ENCODE measurements at places on chromosomes 6 and 20.

- no peak for DNase-seq
Measured at GRCh38 chr6:32882879-32883250, 28.9 kb downstream of the PSMB9 start.

GRCh38 chr6:37696220-37696840 is 1.4 kb downstream of the MDGA1 start:
- DNase-seq: peak; percentile 67

GRCh38 chr6:132978685-132979084 is 164.3 kb downstream of the RPS12 start:
- DNase-seq: no peak

GRCh38 chr20:15395457-15395856 is 1058.0 kb upstream of the FLRT3 start:
- DNase-seq: no peak

DNA sequence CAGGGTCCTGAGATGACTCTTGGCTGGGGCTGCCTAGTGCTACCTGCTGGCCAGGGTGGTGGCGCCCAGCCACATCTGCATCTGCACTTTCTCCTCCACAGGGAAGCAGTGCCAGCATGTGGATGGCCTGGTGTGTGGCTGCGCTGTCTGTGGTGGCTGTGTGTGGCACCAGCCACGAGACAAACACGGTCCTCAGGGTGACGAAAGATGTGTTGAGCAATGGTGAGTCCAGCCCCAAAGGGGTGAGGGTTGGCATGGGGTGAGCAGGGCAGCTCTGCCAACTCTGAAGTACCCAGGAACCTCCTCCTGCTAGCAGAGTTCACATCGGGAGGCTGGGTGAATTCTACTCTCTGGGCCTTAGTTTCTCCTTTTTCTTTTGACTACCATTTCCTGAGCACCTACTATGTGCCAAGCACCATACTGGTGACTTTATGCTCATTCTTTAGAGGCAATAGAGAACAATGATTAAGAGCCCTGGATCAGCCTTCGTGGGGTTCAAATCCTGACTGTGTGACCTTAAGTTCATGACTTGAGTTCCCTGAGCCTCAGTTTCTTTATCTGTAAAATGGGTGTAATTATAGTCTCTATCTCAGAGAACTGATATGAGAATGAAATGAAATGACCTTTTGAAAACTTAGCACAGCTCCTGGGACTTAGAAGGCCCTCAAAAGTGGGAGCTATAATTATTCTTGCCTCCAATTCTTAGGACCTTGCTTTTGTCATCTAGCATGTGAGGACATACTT is 2.1 kb downstream of the BPIFB4 start:
- DNase-seq: no peak

DNA sequence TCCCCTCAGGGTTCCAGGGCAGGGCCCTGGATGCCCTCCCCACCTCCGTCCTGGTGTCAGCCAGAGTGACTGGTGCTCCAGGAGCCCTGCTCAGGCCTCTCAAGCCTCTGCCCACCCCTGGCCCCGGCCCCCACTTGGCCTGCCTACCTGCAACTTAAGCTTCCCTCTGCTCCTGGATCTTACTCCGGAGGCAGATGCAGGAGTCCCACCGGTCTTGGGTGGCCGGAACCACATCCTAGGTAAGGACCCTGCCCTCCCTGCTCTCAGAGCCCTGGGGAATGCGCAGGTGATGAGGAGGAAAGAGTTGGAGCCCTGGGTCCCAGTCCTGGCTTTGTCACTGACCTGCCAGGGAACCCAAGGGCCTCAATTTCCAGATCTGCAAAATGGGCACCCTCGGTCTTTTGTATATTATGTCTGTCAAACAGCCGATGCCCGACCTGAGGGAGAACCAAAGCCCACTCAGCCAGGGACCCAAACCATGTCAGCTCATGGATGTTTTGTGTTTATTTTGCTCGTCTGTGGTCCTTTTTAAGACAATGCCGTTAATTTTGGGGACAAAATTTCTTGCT is 34.5 kb upstream of the BPIFA2 start:
- no peak for DNase-seq

DNA sequence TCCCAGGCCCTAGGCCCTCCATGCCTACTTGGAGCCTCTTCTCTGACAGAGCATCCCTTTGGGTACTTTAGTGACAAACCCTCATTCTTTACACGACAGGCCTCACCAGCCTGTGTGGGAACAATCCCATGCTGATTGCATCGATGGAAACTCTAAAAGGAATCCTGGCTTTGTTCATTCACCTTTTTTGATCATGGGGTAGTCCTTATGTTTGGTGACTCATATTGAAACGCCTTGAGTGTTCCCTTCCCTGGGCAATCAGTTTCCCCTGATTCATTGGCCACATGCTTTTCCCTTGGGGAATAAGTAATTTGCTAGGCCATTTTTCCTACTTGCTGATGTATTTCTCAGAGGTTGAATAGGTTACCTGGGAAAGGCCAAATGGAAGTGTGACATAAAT is 14.7 kb upstream of the TNFAIP3 start:
- DNase-seq: no peak

DNA sequence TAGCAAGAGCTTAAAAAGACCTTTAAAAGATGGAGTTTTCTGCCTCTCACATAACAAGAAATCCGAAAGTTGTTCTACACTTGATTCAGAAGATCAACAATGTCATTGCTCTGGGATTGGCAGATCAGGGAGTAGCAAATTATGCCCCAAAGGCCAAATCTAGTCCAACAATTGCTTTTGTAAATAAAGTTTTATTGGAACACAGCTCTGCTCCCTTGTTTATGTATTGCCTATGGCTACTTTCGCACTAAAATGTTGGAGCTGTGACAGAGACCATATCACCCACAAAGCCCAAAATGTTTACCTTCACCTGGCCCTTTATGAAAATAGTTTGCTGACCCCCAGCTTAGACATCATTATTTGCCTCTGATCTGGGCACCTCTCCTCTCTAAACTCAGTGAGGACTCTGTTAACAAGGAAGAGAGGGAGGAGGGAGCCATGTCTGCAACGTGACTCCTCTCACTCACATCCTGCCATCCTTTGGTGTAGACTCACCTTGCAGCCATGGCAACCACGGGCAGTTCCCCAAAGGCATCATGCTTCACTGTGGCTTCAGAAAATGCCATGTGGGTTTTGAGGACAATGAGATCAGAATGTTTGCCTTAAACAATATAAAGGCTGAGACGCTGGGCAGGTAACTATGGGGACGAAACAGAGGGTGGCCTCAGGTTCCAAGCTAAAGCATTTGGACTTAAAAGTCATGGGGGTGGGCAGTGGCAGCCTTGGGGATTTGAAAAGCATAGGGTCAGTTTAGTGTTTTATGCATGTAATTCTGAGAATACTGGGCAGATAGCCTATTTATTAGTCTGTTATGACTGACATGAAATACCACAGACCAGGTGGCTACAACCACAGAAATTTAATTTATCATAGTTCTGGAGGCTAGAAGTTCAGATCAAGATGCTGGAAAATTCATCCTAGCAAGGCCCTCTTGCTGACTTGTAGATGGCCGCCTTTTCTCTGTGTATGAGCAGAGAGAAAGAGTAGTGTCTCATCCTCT is 149.7 kb upstream of the TNFAIP3 start:
- DNase-seq: peak; percentile 80

- DNase-seq: no peak
Measured at GRCh38 chr6:49515485-49516146, 15.9 kb downstream of the GLYATL3 start.

GRCh38 chr6:22432060-22432459 is 135.2 kb upstream of the PRL start:
- DNase-seq: no peak

DNA sequence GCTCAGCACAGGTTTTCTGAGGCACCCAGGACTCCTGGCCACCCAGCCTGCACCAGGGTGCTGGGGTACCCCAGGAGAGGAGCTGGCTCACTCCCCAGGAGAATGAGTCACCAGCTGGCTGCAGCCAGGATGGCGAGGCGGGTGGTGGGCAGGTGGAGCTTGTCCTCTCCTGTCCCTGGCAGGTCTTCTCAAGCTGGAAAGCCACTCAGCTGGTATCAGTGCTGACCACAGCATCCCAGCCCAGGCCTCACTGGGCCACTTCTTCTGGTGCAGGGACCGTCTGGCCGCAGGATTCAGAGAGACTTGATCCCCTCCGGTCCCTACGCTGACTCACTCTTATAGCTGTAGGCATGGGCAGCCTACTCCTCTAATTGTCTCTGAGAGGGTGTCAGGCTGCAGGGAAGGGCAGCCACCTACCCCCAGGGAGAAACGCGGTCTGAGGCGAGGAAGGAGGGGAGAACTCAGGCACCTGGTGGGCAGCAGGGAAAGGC is 22.2 kb downstream of the TFEB start:
- DNase-seq: no peak

DNA sequence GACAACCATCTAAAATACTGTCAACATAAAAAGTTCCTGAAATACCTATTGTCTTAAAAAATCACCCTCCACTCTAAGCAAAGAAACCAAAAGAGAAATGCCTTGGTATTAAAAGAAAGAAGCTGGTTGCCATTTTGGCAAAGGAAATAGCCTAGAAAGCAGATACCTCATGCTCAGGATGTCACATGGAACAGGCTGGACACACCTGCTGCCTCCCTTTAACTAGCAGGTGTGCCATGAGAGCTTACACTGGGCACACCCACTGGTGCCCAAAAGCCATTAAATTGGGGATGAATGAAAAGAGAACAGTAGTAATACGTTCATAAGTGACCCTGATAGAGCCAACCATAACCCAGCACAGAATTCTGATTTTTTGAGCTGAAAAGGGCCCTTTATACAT is 1.5 kb downstream of the SLC23A2 start:
- DNase-seq: no peak

GRCh38 chr6:38302838-38303237 is 336.9 kb downstream of the BTBD9 start:
- DNase-seq: no peak

DNA sequence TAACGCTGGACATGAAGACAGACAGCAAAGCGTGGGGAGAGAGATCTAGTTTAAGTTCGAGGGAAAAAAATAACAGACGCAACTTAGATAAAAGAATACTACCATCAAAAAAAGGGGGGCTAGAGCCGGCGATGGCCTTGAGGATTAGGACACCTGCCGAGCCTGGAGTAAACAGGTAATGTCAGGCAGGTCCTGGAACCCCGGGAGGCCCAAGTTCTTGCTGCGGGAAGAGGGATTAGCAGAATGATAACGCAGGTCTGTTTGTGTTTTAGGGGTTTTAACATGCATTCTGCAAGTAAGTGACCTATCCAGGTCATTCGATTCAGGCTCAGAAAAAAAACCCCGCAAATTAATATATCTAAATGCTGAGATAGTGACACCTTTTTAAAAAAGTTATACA is 754 bp upstream of the TMEM170B start:
- peak; percentile 22 for DNase-seq

DNA sequence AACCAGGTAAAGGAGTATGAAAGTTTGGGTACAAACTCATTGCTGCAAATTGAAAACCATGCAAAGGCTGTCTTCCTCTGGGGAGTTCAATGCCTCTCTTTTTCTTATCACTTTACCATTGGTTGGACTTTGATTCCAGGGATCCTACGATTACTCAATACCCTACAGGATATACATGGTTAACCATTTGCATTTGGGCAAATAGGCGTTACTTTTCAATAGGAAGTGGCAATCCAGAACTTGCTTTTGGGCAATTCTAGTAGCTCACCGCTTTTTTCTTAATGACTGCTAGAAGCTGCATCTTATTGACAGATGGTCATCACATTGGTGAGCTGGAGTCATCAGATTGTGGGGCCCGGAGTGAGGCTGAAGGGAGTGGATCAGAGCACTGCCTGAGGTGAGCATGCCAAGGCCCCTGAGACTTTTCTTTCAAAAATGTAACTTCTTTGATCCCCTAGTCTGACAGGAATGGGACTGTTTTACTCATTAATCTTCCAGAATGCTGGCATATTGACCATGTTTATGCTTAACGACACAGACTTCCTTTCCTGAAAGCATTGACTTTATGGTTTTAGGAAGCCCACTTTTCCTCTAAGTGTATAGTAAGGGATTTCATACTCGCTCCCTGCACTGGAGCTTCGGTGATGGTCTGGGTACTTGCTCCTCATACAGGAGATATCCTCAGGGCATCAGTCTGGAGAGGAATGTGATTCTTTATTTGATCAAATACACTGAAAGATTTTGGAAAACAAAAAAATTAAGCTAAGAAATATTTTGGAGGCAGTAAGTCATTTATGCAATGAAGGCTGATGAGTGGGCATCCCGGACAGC is at the start of gene CCR6:
Gene CCR6 (plus strand): TSS at position 270 of the 831 bp plus-strand sequence. CDS start 13,039 bp downstream, outside the sequence.
- no peak for DNase-seq

DNA sequence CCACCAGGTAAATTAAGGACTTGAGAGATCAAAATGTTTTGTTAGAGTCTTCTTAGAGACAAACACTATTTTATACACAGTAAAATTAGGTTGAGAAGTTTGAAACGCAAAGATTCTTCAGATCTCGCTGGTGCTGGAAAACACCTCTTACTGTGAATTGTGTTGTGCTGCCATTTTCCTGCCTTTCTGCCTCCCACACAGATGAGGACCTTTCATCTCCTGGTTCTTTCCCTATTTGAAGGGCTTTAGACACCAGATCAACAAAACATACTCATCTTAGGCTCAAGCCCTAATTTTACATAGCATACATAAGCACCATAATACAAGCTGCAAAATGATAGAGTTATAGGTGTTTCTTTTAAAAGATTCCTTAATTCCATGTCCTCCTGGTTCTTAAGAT is 18.6 kb downstream of the STAU1 start:
- DNase-seq: no peak

DNA sequence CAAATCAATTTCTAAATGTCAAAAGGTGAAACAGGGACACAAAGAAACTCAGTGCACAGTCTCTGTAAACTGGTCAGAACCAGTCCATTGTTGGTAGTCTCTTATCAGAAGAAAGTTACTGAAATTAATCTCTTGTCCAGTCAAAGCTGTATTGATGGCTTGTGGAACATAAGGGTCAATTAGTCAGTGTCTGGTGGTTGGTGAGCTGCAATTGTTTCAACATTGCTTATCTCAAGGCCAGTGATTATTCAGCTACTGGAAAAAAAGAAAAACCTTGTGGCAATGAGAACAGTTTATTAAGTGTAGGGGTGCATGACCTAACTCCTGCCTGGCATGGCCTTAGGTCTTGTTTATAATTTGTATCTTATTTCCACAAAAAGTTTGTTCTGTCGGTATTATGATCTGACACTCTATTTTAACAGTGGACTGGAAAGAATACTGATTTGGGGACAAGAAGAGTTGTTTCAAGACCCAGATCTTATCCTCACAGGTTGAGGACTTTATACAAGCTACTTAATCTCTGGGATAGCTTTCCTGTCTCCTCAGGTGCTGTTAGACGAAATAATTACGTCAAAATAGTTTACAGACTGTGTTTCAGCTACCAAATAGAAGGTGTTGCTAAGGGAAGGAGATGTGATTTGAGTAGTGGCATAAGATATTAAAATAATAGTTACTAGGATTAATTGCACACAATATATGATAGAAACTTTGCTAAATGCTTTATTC is 520.0 kb upstream of the IRAK1BP1 start:
- DNase-seq: no peak

- DNase-seq: no peak
Measured at GRCh38 chr20:33841436-33841799, 30.3 kb downstream of the CHMP4B start.

DNA sequence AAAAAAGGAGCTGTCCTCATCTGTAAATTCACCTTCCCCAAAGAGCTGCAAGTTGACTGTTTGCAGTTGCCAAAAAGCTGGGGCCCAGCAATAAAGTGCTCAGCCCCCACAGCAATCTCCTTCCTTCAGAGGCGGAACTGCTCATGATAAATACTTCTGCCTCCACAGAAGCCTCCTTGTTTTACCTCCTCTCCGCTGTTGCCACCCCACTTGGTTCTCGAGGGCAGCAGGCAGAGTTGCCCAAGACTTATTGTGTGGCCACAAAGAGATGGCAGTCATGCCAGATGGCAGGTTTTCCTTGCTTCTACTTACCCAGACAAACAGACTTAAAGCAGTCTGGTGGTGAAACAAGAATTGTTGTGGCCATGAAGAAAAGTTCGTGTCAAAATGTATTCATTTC is 66.3 kb downstream of the SLX4IP start:
- peak; percentile 33 for DNase-seq

GRCh38 chr20:51637241-51637640 is 94.7 kb upstream of the NFATC2 start:
- DNase-seq: no peak
